ENCODE measurements at places on chromosomes 6 and 20.
A peak's percentile ranks its signal among the peaks of the same experiment; 100 is the strongest.

GRCh38 chr6:117265410-117266256 is at the start of gene VGLL2:
Gene VGLL2, plus strand, starts transcription at chr6:117265558. Its CDS starts 206 bp downstream, at chr6:117265764.
- peak within 1 kb of the TSS; percentile 31 for H3K4me3 ChIP-seq
- DNase-seq, result peak; percentile 31
- H3K36me3 ChIP-seq, result no peaks in the 10 kb centered on the region
- H3K4me1 ChIP-seq, result peaks cover 6% of the 10 kb centered on the region
- H3K27ac ChIP-seq, result no peak within 1 kb of the TSS
- peaks cover 82% of the 10 kb centered on the region for H3K27me3 ChIP-seq

- H3K4me1 ChIP-seq, result no peaks in the 10 kb centered on the region
- no peak overlapping the region for H3K4me3 ChIP-seq
- no peaks in the 10 kb centered on the region for H3K27me3 ChIP-seq
- DNase-seq, result no peak
Observed at GRCh38 chr6:131244942-131245341, 109.7 kb downstream of the AKAP7 start.

- H3K4me1 ChIP-seq, result peaks cover 10% of the 10 kb centered on the region
- DNase-seq, result no peak
- no peak overlapping the region for H3K4me3 ChIP-seq
- H3K27me3 ChIP-seq, result no peaks in the 10 kb centered on the region
Observed at GRCh38 chr6:32668226-32668747, 1.8 kb upstream of the HLA-DQB1 start.

GRCh38 chr6:131084982-131085381 is 21.9 kb upstream of the EPB41L2 start:
- no peaks in the 10 kb centered on the region for H3K36me3 ChIP-seq
- no peaks in the 10 kb centered on the region for H3K4me1 ChIP-seq
- no peaks in the 10 kb centered on the region for H3K27me3 ChIP-seq

DNA sequence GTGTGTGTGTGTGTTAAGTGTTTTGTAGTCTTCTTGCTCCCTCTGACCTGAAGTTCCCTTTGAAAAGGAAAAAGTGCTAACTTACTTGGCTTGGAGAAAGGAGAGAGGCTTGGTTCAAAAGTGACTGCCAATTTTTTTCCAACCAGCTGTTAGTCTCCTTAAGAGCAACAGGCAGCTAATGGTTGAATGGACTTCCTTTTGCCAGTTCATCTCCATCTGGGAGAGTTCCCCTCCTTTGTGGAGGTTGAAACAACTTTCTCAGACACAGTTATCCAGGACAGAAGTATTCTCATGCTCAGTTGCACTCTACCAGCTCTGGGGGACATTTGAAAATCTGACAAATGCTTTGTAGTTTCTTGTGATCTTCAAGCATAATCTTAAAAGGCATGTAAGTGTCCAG is 4.5 kb downstream of the RIPOR2 start:
- peaks cover 40% of the 10 kb centered on the region for H3K4me1 ChIP-seq
- H3K27ac ChIP-seq, result peak overlapping the region; percentile 34
- no peak overlapping the region for H3K4me3 ChIP-seq
- no peaks in the 10 kb centered on the region for H3K27me3 ChIP-seq
- H3K36me3 ChIP-seq, result no peaks in the 10 kb centered on the region

Data from heart left ventricle (tissue), 16 donors.